GM19239 (cell line): ENCODE measurements at places on chromosomes 1 and 21.

DNA sequence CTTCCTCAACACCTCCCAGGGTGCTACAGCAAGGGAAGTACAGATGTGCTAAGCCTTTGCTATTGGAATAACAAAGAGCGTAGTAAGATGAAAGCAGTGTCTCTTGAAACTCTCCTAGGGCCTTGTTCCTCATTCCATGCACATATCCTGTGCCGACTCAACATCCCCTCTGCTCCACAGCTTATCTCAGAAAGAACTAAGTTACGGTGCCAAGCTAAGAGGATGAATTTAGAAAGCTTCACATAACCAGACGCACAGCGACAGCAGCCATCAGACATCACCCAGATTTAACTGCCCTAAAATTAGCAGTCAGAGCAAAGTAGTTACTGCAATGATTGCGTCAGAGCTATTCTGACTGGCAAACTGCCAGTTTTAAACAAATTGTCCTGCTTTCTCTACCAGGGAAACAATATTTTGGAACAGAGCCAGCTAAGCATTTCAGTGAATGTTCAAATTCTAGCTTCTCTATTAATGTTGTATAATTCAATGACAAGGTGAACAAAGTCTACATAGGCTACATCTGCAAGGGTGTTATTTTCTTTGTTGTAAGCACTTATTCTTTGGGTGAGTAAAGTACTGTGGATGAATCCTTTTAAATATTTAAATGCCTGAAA is 9.5 kb downstream of the SIPA1L2 start:
- DNase-seq = no peak

- no peak for DNase-seq
Observed at GRCh38 chr21:42465008-42465802, 30.8 kb downstream of the RSPH1 start.

GRCh38 chr1:30477588-30477987 is 245.8 kb downstream of the MATN1 start:
- DNase-seq = no peak

DNA sequence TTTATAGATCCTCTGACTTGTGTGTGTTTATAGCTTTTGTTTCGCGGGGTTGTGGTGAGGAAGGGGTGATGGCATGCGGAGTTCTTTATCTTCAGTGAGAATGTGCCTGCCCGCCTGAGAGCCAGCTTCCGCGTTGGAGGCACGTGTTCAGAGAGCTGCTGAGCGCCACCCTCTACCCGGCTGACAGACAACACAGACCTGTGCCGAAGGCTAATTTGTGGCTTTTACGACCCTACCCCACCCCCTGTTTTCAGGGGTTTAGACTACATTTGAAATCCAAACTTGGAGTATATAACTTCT is 14.4 kb upstream of the CD101 start:
- no peak for DNase-seq

DNA sequence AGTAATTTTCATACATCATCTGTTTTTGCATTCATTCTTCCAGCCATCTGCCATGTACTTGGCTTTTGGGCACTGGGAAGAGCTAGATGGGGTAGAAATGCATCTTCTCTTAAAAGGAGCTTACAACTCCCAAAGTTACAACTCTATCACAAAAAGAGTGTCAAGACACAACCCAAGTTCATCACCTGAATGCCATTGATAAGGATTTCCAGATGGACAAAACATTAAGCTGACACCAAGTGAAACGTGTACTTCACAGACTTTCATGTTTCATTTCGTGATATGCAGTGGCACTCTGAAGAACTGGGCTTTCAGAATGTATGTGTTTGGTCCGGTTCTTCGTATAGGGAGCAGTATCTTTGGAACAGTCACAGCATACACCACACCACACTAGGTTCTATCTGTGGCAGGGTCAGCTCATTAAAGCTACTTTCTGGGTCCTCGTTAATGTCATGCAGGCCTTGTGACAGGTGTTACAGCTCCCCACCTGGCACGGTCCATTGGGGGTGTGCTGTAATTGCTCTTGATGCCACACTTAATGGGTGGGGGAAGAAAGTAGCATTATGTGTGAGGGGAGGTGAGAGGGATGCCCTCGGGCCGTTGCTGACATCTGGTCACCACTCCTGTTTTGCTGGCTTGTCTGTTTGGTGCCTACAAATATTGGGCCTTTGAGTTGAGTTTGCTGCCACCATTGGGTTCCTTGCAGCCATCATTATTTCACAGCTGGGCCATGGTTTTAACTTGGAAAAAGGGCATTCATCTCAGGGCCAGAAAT is 164.9 kb downstream of the NFIA start:
- DNase-seq = no peak

GRCh38 chr1:191016765-191017164 is 539.1 kb upstream of the BRINP3 start:
- DNase-seq = no peak

DNA sequence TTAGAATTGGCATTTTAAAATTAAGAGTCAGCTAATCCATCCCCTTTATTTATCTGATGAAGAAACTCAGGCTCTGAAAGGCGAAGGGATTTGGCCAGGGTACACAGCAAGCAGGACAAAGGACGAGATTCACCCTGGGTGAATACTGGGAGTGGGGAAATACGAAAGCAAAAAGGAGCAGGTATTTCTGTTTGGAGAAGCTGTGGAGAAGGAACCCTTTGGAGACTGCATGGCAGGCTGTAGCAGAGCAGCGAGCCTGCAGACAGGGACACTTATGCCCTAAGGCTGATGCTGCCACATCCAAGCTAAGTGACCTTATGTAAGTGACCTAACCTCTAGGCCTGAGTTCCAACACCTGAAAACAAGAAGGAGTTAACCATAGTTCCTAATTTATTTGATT is 207.2 kb upstream of the C1orf87 start:
- no peak for DNase-seq

GRCh38 chr1:154641534-154641933 is 33.5 kb upstream of the ADAR start:
- no peak for DNase-seq

DNA sequence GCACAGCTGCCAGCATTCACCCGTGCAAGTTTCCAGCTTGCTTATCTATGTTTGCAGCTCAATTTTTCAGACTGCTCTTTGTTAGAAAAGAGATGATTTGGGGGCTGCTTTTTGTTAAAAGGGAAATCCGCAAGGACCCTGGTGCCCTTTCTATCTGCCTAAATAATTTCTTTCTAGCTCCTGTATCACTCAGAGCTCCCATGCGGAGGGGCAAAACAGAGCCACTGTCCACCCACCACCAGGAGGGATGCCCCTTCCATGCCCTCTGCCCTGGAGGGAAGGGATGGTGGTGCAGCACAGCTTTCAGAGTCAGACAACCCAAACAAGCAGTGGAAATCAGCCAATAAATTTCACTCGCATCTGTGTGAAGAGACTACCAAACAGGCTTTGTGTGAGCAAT is 13.9 kb upstream of the SLC5A9 start:
- DNase-seq = no peak

DNA sequence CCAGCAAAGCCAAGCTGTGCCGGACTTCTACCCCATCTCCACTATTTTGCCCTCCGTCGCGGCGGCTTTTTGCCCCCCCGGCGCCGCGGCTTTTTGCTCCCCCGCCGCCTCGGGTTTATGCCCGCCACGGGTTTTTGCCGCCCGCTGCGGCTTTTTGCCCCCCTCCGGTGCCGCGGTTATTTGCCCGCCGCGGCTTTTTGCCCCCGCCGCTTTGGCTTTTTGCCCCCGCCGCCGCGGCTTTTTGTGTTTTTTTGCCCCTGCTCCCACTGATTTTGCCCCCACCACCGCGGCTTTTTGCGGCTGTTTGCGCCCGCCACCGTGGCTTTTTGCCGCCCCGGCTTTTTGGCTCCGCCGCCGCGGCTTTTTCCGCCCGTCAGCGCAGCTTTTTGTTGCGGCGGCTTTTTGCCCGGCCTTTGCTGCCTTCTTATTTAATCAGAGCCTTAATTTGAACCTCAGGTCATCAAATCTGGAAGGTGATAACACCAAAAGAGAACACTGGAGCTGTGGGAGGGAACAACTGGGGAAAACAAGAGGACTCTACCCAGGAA is 106.0 kb downstream of the TPTE start:
- no peak for DNase-seq

- no peak for DNase-seq
Observed at GRCh38 chr1:153272186-153272585, 12.7 kb downstream of the LORICRIN start.

GRCh38 chr1:26541816-26542711 is 12.5 kb downstream of the RPS6KA1 start:
- DNase-seq = peak; percentile 75

GRCh38 chr1:200299571-200299970 is 110.3 kb downstream of the ZNF281 start:
- no peak for DNase-seq

- DNase-seq = no peak
Observed at GRCh38 chr1:230174471-230175162, 107.6 kb downstream of the GALNT2 start.

GRCh38 chr1:43007377-43008114 is 48.9 kb upstream of the SLC2A1 start:
- no peak for DNase-seq

DNA sequence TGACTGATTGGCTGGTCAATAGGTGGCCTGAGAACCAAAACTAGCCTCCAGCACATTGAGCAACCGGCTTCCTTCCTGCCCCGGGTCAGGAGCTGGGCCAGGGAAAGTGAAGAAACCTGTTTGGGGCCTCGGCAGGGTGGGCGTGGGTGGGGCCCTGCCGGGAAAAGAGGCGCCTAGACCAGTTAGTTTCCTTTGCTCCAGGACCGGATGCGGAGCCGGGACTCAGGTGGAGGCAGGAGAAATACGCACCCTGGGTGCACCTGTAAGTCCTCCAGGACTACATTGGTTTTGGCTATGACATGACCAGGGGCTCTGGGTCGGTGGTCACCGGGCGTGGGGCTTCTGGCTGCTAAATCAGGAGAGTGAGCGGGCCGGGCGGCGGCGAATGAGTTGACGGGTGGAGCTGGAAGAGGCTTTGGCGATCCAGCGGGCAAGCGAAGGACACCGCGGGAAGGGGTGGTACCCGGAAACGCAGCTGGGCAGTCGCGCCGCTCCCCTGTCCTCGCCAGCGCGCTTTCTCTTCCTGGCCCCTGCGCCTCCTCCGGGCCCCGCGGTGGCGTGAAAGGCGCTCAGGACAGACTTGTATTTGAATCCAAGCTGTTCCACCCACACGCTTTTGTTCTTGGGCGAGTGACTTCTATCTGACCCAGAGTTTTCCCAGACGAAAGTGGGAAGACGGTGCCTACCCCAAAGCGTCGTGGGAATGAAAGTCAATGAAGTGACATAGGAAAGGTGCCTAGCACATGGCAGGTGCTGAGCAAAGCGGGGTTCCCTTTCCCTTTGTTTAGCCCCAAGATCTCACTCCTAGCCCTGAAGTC is 30.6 kb upstream of the JUN start:
- DNase-seq = no peak
